ENCODE measurements at places on chromosomes 4 and X.

GRCh38 chr4:105092356-105092755, 54.3 kb upstream of the TET2 start:
- no peak for DNase-seq

- no peak for DNase-seq
Measured at GRCh38 chrX:41827886-41828285, 95.5 kb downstream of the CASK start.

DNA sequence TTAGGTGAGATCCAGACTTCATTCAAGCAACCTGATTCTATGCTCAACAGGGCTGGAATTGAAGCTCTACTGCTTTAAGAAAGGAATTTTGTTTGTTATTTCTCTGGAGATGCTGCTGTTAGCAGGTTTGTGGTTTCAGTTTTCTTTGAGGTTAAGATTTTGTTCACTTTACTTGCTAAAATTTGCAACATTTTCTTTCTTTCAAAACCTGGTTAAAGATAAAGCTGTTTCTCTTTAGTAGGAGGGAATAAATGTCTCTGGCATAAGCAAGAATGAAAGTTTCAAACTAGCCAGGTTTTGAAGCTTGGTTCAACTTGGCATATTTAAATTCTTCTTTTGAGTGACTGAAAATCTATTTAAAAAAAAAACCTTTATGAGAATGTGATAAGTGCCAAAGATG, 660.6 kb upstream of the NR3C2 start:
- no peak for DNase-seq

- DNase-seq, result no peak
Measured at GRCh38 chr4:102390438-102390837, 45.2 kb upstream of the SLC39A8 start.

- no peak for DNase-seq
Measured at GRCh38 chr4:11151500-11151899, 277.2 kb downstream of the HS3ST1 start.

DNA sequence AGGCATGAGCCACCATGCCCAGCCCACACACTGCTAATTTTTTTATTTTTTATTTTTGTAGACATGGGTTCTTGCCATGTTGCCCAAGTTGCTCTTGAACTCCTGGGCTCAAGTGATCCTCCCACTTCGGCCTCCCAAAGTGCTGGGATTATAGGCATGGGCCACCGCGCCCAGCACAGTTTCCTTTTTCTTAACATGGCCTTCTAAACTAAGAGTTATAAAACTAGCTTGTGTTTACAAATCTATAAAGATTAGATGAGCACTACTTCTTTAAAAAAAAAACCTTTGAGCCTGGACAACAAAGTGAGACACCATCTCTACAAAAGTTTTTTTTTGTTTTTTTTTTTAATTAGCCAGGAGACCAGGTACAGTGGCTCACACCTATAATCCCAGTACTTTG, 10.7 kb downstream of the GRSF1 start:
- DNase-seq, result no peak

All from CD4-positive, alpha-beta memory T cell (primary cell).